ENCODE measurements at places on chromosomes 11 and 22. TPM values are rescaled to one million over a fixed set of nuclear protein-coding genes. Genes with fewer than 3 reads are reported as not detected.

DNA sequence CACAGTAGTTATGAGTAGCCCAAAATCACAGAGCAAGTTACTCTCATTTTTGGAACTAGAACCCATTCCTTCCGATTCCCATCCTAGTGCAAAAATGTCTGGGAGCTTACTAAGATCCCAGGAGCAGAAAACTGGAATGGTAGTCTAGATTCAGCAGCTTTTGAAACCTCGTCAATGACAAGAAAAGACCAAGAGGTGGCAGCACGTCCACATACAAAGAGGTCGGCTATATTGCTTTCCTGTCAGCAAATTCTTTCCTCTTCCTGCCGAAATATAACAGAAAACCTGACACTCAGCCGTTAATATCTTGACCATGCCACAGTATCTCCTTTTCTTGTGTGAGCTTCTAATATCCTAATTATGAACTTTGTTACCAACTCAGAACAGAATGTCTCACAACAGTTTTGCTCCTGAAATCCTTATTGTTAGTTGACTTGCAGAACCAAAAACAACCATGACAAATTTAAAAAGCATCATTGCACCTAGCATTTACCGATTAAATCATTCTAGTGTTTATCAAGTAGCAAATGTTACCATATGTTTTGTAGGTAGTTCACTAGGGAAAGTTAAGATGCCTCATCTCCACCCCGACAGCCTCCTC is 92.8 kb upstream of the OR9G4 start:
- DNase-seq, result peak; percentile 43

WNT11 gene
- 1.8 TPM for total RNA-seq

DNA sequence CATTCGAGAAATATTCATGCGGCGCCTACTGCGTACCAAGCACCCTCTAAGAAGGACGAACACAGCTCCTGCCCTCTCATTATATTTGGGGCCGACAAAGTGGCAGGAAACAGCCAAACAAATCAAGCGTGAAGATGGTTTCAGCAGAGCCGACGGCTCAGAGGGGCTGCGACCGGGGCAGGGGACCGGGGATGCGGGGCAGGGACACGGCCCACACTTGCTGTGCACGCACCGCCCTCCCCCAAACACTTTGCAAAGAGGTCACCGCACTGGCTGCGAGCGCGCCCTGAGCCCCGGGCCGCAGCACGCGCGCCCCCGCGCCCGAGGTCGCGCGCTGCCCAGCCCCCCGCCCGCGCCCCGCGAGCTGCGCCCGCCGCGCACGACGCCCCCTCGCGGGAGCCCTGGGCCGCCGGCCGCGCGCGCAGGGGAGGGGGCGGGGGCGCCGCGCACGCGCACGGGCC is 255 bp upstream of the SYNGR1 start:
- no peak for DNase-seq

GRCh38 chr11:13376402-13376801 is 86.6 kb downstream of the BTBD10 start:
- no peak for DNase-seq

GDPD4 gene
- not detected for total RNA-seq

GRCh38 chr11:31959716-31960115 is 131.2 kb upstream of the RCN1 start:
- DNase-seq, result no peak

DNA sequence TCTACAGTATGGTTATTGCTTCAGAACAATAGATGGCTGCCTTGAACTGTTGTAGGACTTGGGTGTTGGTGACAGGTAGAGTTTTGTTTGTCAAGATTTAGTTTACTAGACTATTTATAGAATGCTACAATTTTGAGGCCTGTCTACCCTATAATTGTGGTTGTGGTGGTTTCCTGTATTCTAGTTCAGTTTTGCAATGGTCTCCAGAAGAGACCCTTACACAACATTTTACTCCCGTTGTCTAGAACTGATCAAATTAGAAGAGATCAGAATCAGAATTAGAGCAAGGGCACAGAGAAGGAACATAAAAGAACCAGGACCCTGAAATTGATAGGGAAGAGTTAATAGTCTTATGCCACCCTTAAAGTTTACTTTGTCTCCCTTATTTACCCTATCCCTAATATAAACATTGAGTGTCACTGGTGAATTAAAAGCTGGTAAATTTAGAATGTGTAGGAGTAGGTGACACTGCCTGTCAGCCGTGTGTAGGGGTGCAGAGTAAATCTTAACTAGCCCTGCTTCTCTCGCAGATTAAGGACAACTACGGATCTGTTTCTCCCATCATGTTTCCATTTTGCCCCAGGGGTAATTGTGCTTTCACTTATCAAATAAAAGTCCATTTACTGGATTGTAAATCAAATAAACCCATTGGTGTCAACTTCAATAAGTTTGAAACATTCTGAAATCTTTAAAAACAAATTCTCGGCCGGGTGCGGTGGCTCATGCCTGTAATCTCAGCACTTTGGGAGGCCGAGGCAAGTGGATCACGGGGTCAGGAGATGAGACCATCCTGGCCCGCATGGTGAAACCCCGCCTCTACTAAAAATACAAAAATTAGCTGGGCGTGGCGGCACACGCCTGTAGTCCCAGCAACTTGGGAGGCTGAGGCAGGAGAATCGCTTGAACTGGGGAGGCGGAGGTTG is 10.9 kb upstream of the PHLDB1 start:
- DNase-seq, result no peak

WNT7B gene
- 22.1 TPM for total RNA-seq

ARHGAP20 gene
- total RNA-seq, result 2.7 TPM

CSF2RB gene
- 5.8 TPM for total RNA-seq

DNA sequence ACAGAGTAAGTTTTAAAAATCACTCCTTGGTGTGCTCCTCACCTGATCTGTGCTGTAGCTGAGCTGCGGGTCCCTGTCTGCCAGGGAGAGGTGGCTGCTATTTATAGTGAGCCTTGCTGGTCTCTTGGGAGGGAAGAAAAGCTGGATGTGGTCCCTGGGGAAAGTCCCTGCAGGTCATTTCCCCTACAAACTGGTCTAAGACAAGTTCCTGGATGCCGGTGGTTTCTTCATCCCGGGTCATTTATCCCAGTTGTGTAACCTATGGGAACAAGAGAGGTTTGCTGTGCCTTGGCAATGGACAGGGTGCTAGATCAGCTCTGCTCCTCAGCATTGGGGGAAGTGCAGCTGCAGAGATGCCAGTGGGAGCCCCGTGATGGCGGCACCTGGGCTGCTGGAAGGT is at the start of gene SAA2:
Gene SAA2 (minus strand): TSS at position 108 of the 400 bp plus-strand sequence. CDS start 657 bp downstream, outside the sequence.
- DNase-seq, result no peak

DNA sequence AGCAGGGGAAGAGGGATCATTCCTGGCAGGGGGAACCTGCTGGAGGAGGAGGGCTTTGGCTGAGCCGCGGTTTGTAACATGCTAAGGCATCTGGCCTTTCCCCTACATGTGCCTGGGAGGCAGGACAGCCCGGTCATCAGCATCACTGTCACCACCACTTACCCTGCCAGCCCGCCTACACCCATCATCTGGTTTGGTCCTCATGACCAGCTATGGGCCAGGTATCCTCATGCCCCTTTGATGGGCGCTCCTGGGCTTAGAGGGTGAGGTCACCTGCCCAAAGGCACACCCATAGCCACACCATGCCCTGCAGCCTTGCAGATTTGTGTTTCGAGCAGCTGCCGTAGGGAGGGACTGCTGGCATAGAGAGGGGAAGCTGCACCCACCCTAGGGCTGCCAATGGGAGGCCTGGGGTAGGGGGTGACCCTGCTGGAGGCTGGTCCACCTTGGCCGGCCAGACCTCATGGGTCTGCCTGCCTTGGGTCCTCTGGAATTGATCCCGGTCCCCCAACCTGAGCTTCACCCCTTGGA is 2.6 kb downstream of the MRGPRF start:
- no peak for DNase-seq

NXPE4 gene
- total RNA-seq, result not detected

DNA sequence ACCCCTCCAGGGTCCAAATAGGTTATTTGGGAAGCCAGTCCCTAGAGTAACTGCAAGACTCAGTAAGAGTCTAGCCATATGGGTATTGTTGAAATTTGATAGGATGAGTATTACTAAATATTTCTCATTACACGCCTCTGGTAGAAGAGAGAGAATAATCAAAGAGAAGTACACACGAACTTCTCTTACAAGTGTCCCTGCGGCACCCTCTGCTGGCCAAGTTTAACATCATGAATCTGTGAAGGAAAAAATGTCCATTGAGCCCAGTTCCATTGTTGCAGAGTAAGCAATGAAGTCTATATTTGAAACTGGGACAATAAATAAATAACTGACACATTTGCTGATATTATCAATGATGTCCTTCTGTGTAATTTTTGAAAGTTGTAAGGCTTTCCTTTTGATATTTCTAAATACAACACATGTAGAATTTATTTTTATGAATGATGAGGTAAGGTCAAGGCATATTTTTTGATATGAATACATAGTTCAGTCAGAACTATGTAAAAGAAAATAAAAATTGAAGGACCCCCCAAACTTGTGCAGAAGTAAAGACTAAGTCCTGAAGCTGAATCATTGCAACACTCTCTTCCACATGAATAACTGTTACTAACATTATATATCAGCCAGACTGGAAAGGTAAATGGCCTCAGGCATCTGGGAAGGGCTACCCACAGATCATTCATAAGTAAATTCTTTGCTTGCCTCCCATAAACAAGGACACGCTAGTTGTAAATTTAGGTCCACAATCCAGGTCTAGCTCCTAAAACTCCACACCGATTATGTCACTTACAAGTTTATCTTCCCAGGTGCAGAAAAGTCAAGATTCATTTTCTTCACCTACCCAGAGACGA is 10.0 kb downstream of the OR51L1 start:
- peak; percentile 38 for DNase-seq

CTTN gene
- 387 TPM for total RNA-seq

DNA sequence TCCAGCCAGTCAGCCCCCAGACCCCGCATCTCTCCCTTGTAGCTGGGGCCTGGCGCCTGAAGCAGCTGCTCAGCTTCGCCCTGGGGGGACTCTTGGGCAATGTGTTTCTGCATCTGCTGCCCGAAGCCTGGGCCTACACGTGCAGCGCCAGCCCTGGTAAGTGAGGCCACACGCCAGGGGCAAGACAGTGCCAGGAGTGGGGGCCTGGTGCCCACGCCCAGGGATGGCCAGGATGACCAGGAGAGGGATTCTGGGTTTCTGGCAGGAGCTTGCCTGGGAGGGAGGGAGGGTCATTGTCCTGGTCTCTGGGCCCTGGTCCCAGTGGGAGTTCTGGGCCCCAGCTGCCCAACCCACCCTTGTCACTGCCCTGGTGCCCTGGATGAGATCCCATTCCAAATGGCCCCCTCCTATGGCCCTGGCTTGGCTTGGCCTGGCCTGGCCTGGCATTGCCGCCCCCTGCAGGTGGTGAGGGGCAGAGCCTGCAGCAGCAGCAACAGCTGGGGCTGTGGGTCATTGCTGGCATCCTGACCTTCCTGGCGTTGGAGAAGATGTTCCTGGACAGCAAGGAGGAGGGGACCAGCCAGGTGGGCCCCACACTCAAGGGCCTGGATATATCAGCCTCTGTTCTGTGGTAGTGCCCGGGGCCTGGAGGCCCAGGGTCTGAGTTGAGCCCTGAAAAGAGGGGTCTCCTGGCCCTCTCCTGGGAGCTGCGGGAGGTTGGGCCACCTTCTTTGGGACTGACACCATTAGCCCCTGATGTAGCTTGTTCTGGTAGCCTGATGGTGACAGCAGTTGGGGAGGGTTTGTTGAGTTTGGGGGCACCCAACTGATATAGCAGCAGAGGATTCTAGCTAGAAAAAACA is 3.7 kb downstream of the SLC39A13 start:
- no peak for DNase-seq

- DNase-seq, result no peak
Observed at GRCh38 chr11:29309992-29310391, 706.8 kb downstream of the KCNA4 start.

- DNase-seq, result peak; percentile 97
Observed at GRCh38 chr11:47176328-47177228, at the start of gene ARFGAP2. Gene ARFGAP2 (minus strand): TSS chr11:47176879. CDS start chr11:47176853, 26 bp downstream.

PDGFB gene
- total RNA-seq, result 14.6 TPM

GRCh38 chr11:72327606-72328005 is 83.6 kb upstream of the PHOX2A start:
- no peak for DNase-seq

- DNase-seq, result no peak
Observed at GRCh38 chr11:131928992-131929391, 558.6 kb downstream of the NTM start.

GRCh38 chr22:50269970-50270665 is at the start of gene MAPK11:
Gene MAPK11 (minus strand): TSS chr22:50270380. CDS start chr22:50270292, 88 bp downstream.
- no peak for DNase-seq

NCF4 gene
- 11.3 TPM for total RNA-seq

- DNase-seq, result no peak
Observed at GRCh38 chr22:29204455-29205183, 1.1 kb upstream of the EMID1 start.

APOBEC3C gene
- total RNA-seq, result 28.6 TPM

SPON1 gene
- total RNA-seq, result 195 TPM

- DNase-seq, result peak; percentile 13
Observed at GRCh38 chr11:22432291-22433093, 94.3 kb downstream of the SLC17A6 start.

GRCh38 chr11:57397394-57397990 is 7.0 kb upstream of the PRG2 start:
- DNase-seq, result no peak

ALX4 gene
- total RNA-seq, result 0.03 TPM

DNA sequence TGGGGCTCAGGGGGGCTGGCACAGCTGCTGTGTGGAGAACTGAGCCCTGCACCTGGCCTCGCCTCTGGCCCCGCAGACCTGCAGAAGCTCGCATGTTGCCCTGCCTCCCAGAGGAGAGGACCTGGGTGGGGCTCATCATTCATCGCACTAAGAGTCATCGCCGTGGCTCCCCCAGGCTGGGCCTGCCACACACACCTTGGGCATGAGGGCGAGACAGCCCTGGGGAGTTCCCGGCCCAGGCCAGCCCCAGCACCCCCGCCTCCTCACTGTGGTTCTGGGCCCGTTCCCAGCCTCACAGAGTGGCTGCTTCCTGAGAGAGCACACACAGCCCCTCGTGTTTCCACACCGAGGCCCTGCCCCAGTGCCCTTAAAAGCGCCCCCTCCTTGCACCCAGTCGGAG is 694.6 kb downstream of the TBC1D22A start:
- DNase-seq, result peak; percentile 6

SYNGR1 gene
- 41.8 TPM for total RNA-seq

All from mucosa of gallbladder (tissue), 1 donor.